ENCODE measurements at places on chromosomes 1 and 21. TPM values are rescaled to one million over a fixed set of nuclear protein-coding genes. Genes with fewer than 3 reads are reported as not detected.
A peak's percentile ranks its signal among the peaks of the same experiment; 100 is the strongest.

NECTIN4 gene
- polyA plus RNA-seq = 1.9 TPM

DNA sequence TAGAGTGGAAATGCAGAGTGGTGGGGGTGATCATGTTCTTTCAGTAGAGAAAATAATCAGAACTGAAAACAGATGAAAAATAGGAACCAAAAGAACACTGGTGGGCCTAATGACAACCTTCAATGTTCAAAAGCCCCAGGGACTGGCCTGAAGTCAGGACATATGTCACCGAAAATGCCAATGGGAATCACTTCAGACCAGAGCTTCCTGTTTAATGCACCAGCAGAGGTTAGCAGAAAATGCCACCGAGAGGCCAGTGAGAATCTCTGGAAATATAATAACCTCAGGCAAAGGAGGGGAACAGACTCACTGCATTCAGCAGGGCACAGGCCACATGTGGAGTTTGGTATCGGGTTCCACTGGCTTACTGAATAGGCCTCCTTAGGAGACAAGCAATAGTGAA, 15.9 kb upstream of the CD58 start:
- DNase-seq = no peak

DNA sequence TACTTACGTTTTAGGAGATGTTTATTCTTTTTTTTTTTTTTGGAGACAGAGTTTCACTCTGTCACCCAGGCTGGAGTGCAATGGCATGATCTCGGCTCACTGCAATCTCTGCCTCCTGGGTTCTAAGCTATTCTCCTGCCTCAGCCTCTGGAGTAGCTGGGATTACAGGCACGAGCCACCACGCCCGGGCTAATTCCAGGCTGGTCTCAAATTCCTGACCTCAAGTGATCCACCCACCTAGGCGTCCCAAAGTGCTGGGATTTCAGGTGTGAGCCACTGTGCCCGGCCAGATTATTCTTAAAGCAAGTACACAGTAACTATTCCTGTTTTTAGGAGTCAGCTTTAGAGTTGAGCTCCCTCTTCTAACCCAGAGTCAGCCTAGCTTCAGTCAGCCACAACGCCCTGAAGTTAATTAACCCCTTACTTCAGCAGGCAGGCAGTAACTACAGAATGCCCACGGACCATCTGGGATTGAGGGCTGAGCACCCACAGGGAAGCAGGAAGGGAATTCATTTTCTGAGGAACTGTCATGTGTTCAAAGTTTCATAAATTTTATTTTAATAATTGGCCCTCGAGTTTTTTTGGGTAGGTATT, 5.3 kb upstream of the ID3 start:
- DNase-seq = no peak

- DNase-seq = no peak
Measured at GRCh38 chr1:2052756-2053155, 2.5 kb downstream of the PRKCZ start.

DNA sequence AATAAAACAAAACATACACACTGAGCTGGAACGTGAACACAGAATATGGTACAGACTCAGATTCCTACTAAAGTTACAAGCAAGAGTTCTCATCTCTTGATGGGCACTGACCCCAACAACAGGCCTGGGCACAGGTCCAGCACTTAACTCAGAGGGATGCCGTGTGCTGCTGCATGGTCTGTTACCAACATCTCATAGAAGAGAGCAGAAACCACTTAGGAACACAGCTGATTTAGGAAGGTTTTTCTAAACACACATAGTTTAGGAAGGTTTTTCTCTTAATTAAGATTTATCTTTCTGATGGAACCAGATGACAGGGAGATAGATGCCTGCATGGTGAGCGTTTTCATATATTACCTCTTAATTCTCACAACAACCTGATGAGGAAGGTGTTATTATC, 1.5 kb downstream of the GCLM start:
- DNase-seq = no peak

- no peak for DNase-seq
Measured at GRCh38 chr1:54980528-54981241, at the start of gene TMEM61. TSS of gene TMEM61 (plus strand) at chr1:54980628. CDS start at chr1:54981066, 438 bp downstream.

NBPF11 gene
- polyA plus RNA-seq = 25.4 TPM

- DNase-seq = no peak
Measured at GRCh38 chr1:201488830-201489589, 17.9 kb downstream of the CSRP1 start.

DNA sequence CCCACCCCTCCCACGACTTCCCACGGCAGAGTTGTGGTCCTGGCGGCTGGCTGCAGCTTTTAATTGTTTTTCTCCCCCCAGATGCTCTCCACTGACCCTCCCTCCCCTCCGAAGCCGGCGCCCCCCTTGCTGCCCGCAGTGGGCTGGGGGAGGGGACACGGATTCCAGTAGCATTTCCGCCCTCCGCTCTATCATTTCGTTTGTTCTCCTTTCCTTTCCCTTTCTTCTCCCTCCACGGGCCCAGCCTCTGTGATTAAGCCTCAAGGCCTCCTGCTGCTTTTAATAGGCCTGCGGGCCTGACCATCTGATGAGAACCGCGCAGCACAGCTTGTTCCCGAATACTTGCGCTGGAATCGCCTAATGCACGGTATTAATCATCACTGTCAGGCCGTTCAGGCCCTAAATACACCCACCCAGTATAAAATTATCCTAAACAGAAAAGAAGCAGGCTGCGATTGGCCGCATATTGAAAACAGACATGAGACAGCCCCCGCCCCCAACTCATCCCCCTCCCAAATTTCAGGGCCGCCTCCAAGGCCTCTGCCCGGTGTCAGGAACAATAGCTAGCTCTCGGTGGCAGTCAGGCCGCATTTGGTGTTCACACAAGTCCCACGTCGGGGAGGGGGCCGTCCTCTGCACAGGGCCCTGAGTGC, 102.0 kb upstream of the ARHGEF16 start:
- DNase-seq = peak; percentile 57

PRUNE1 gene
- 43.6 TPM for polyA plus RNA-seq

DNA sequence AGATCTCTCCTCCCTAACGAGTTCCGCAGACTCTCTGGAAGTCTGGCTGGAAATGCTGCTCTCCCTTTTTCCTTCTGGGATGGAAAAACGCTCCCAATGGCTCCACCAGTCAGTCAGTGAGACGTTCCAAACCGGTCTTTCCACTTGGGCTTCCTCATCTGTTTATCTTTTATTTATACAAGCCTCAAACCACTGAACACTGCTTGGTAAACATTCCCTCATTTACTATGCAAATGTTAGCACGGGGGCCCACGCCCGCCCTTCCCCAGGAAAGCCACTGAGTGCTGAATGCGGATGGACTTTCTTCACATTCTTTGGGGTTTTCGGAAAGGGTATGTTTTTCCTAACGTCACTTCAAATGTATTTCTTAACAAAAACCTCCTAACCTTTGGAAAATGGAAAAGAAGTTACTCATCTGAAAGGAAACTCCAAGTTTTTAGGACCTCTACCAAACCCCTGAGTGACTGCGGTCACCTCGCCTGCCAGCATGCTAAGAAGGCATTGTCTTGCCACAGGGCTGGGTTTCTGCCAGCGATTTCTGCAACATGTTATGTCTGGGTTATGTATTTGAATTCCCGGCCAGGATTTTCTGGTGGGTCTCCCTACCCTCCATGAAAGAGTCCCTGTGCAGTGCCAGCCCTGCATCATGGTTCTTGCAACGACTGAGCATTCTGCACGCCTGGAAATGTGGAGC, 14.0 kb upstream of the UMODL1 start:
- no peak for DNase-seq

DNA sequence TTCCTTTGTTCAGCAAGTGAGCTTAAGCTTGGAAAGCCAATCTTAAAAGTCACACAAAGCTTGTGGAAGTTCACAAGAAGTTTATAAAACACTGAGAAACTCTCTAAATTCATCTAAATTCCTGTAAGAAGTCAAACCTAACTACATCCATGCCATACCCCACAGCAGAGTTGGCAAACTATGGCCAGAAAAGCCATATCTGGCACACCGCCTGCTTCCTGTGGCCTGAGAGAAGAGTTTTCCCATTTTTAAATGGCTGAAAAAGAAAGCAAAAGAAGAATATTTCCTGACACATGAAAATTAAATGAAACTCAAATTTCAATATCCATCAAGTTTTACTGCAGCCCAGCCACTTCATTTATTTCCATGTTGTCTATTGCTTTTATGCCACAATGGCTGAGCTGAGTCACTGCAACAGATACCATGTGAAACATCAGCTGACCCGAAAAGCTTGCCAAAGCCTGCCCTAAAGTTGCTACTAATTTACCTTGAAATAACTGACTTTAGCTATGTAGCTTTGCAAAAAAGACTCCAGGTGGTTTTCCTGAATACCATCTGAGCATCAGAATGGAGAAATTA, 237.1 kb downstream of the SLC45A1 start:
- no peak for DNase-seq

DNA sequence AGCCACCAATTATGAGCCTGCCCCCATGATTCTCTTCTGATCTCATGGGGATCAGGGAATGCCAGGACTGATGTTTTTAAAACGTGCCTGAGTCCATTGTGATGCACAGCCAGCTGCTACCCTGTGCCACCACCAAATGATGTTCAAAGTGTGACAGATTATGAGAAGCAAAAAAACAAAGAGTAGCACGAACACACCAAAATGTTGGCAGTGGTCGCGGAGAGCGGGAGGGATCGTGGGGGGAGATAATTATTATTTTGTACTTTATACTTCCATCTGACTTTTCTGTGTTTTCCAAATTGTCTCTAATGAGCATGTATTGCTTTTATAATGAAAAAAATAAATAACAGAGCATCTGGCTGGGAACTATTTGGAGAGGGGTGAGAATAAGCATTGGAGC, 50.5 kb downstream of the EPHB2 start:
- DNase-seq = no peak

RBM34 gene
- 83.9 TPM for polyA plus RNA-seq

GRCh38 chr1:92934395-92935378, 26.6 kb downstream of the DIPK1A start:
- DNase-seq = no peak

DNA sequence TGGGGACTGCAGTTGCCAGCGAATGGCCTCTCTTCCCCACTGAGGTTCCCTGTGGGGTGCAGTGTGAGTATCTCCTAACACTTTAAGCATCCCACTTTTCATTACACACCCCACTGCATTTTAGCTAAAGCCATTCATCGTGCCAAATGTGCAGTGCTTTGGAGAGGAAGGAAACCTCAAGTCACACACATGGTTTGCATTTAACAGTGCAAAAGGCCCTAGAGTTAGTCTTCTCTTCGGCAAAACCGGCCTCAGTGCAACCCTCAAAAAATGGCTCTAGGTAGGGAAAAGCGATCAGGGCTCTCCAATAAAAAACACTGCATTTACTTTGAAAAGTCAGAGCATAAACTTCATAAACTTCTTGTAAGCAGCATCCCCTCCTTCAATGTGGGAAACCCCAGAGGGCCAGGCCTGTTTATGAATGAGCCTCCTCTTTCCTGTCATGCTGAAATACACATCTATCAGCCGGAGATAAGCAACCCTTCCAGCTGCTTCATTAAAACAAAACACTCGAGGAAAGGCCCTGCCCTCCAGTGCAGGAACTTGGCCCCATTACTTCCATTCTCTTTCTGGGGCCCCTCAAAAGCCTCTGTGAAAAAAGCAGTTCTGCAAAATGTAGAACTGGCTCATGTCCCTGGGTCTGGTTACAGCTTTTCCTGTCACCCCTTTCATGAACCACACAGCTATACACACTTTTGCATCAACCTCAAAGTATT, 184.0 kb downstream of the CDC7 start:
- no peak for DNase-seq

- no peak for DNase-seq
Measured at GRCh38 chr1:198556971-198557370, 16.5 kb upstream of the ATP6V1G3 start.

CLCNKA gene
- polyA plus RNA-seq = 26.9 TPM

- DNase-seq = no peak
Measured at GRCh38 chr1:212062832-212063438, 27.4 kb downstream of the DTL start.

Data from right renal pelvis (tissue), 4 donors.